ENCODE measurements at places on chromosomes 4 and X.
A peak's percentile ranks its signal among the peaks of the same experiment; 100 is the strongest.

- no peak for DNase-seq
These were observed 13.6 kb upstream of the PDGFRA start for GRCh38 chr4:54215379-54216077.

DNA sequence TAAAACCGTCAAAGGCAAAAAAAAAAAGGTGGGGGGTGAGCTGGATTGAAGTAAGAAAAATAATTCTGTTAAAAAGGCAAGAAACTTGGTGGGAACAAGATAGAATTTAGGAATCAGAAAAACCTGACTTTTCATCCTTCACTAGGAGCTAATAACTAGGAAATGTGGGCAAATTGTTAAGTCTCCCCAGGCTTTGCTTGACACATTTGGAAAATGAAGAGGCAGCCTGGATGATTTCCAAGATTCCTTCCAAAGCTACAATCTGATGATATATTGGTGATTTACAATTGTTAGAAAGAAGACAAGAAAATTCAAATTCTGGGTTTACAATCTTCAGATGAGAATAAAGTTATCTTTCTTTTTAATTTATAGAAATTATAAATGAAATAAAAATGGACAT is 1062.5 kb downstream of the ADGRL3 start:
- DNase-seq, result no peak

DNA sequence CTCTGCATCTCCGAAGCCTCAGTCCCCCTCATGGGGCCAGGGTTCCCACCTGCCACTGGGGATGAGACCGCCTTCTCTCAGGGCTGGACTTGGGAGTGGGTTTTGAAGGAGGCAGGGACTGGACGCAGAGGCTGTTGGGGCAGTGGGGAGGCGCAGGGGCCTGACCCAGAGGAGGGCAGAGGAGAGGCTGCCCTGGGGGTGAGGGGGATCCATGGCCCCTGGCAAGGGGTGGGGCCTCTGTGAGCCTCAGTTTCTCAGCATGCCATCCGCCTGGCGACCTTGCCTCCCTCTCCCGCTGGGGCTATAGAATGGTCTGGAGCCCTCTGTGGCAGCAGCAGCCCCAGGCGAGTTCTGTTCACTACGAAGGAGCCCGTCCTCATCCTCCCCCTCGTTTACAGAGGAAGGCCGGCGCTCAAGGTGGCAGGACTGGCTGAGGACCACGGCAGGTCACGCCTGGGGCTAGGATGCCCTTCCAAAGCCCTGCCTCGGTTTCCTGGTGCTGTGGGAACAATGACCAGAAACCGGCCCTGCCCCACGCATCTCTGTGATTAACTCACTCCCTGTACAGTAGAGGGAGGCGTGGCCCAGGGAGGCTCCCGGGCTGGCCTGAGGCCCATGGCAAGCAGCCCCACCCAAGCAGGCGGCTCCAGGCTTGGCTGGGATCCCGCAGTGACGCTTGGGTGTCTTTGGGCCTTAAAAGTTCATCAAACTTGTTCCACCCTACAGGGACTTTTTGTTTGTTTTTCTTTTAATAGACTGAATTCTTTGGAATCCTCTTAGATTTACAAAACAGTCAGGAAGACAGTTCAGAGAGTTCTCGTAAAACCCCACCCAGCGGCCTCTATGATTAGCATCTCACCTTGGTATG is 16.0 kb upstream of the SH3TC1 start:
- DNase-seq, result no peak

GRCh38 chrX:72306851-72307645 is 1.3 kb upstream of the CITED1 start:
- DNase-seq, result peak; percentile 12

GRCh38 chr4:20019310-20020015 is 232.2 kb upstream of the SLIT2 start:
- no peak for DNase-seq

GRCh38 chrX:9832811-9833210 is 46.6 kb downstream of the SHROOM2 start:
- no peak for DNase-seq

- DNase-seq, result no peak
These were observed 203.6 kb downstream of the BANK1 start for GRCh38 chr4:101993842-101994775.

GRCh38 chr4:141885112-141885511 is 248.7 kb downstream of the IL15 start:
- DNase-seq, result no peak

- no peak for DNase-seq
These were observed 31.8 kb upstream of the CYP4V2 start for GRCh38 chr4:186159613-186160012.

- DNase-seq, result peak; percentile 16
These were observed 63.9 kb downstream of the TRAPPC11 start for GRCh38 chr4:183722731-183723560.

- no peak for DNase-seq
These were observed 5.0 kb upstream of the ADGRL3 start for GRCh38 chr4:61195101-61195500.

DNA sequence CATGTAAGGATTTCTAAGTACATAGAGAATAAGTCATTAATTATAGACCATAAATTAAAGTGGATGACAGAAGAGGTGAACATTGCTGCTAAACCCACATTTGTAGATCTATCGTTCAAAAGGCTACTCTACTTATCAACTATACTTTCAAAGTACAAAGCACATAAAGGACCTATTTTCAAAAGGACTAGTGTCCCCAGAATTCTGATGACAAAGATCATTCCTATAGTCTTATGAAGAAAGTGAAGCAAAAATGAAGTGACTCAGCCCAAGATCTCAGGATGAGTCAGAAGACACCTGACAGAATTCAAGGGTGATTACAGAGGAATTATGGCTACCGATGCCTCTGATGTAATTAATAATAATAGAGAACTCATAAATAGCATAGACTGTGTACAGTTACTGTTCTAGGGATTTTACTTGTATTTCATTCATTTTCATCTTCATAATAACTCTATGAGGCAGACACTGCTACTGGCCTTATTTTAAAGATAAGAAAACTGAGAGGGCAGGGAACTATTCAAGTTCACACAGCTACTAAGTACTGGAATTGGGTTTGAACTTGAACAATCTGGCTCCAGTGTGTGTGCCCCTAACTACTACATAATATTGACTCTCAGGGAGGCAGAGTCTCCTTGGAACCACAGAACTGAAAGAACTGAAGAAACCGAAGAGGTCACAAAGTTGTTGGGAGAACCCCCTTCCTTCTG is 17.1 kb downstream of the USP46 start:
- no peak for DNase-seq

DNA sequence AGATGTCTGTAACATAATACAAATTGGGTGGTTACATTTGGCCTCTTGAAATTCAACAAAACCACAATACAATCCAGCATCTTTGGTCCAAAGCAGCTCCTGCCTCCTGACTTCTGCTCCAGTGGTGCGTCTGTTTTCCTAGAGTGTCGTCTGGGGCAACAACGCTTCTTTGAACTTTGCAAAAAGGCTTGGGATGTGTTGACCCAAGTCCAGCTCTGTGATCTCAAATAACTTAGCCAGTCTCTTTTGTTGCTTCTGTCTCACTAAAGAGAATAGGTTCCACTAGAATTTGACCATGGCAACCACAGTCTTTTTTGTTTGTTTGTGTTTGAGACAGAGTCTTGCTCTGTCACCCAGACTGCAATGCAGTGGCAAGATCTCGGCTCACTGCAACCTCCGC is 324.0 kb downstream of the DHRSX start:
- DNase-seq, result no peak

DNA sequence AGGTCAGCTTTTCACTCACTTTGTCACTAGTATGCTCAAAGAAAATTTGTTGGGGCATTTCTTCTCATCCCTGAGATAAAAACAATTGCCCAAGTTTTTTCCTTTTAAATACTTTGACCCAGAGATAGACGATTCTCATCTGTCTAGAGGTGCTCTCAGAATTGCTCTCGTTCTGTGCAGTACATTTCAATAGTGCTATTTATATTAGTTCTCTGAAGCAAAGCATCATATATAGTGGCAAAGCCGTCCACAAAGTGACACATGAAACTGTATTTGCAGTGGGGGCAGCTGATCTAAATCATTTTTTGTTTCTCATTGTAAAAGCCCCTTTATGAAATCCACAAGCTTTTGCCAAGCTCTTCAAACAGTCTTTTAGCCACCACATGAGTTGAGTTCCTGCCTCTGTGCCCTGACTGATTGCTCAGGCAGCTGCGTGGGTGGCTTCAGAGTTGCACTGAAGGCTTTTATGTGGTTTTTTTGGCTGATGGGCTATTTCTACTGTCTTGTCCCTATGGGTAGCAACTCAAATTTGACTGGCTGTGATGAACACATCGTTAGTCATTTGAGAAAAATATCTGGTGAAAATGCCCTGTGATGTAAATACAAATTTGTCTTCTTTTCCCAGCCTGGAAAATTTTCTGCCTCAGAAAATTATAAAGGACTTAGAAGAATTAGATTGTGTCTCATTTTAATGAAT is 119.1 kb upstream of the OTUD4 start:
- no peak for DNase-seq

GRCh38 chrX:121642415-121642814 is 595.0 kb downstream of the GLUD2 start:
- no peak for DNase-seq

DNA sequence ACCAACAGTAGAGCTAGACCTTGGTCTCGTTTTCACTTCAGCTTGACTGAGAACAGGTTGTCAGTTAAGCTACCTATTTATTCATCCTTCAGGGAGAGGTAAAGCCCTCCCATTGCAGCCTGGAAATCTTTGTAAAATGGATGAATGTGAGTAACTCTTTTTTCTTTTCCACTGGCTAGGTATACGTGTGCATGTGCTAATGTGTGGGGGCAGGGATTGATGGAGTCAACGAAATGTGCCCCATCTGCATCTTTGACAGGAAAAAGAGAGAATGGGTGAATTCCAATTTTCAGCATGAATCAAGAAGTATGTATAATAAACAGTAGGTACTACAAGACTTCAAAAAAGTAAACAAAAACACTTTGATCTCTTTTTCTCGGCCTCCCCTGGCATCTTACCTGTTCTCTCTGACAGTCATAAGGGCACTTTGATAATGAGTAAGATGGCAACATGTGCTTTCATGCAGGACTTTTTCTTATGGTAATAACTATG is at the start of gene IL21:
TSS of gene IL21 (minus strand) at position 51 of the 492 bp plus-strand sequence. CDS start 55 bp downstream, outside the sequence.
- no peak for DNase-seq

GRCh38 chr4:55840956-55841355 is 12.5 kb upstream of the EXOC1 start:
- DNase-seq, result no peak

DNA sequence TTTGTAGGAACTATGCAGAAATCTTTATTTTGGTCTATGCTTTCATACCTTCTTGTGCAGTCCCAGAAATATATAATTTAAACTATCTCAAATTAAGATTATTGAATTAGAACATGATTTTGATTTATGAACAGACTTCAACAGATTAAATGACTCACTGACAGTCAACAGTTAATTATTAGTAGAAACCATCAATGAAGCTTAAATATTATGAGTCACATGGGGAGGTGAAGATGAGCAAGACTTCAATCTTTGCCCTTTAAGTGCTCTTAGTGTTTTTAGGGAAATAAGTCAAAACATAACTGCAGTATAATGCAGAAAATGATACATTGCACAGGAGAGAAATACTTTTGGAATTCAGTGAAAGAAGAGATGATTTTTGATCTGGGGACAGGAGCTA is 81.5 kb upstream of the BMP3 start:
- no peak for DNase-seq

- DNase-seq, result no peak
These were observed 52.2 kb downstream of the USP53 start for GRCh38 chr4:119264743-119265142.

DNA sequence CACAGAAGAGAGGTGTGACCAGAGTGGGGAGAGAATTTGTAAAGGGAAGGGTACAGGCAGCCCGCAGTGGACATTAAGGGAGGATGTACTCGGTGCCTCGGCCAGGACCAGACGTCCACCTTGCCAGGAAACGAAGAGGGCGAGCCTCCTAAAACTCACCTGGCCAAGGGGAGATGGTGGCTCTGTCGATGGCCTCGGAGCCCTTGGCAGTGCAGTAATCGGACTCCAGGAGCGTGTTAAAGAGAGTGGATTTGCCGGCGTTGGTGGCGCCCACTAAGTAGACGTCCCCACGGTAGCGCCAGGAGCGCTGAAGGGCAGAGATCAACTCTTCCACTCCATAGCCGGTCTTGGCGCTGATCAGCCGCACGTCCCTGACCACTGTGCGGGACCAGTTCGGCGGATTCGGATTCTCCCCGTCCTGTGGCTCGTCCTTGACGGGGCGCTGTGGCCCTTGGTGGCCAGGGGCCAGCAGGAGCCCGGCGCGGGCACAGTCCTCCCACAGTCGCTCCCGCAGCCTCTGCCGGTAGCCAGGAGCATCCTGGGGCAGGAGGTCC is 1.0 kb downstream of the NOA1 start:
- no peak for DNase-seq

DNA sequence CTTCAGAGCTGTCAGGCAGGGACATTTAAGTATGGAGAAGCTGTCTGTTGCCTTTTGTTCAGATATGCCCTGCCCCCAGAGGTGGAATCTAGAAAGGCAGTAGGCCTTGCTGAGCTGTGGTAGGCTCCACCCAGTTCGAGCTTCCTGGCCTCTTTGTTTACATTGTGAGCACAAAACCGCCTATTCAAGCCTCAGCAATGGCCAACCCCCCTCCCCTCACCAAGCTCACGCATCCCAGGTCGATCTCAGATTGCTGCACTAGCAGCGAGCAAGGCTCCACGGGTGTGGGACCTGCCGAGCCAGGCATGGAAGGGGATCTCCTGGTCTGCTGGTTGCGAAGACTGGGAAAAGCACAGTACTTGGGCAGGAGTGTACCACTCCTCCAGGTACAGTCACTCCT is 59.3 kb downstream of the ZNF674 start:
- DNase-seq, result no peak

DNA sequence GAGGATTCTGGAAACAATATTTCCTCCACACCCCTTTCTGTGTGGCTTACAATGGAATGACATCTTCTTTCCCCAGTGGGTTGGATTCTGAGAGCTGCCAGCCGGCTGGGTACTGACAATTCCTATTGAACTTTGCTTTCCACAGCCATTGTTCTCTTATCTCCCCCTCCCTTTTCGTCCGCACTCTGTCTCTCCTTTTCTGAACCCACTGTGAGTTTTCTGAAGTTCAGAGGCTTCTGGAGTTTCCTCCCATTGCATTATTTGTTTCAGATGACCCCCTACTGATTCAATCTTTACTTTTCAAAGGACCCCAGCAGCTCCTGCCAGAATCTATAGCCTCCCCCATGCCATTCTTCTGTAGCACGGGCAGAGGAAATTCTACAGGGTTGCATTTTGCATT is 10.4 kb downstream of the SMPX start:
- DNase-seq, result no peak

GRCh38 chr4:153790500-153790865 is 1.6 kb upstream of the SFRP2 start:
- DNase-seq, result no peak

DNA sequence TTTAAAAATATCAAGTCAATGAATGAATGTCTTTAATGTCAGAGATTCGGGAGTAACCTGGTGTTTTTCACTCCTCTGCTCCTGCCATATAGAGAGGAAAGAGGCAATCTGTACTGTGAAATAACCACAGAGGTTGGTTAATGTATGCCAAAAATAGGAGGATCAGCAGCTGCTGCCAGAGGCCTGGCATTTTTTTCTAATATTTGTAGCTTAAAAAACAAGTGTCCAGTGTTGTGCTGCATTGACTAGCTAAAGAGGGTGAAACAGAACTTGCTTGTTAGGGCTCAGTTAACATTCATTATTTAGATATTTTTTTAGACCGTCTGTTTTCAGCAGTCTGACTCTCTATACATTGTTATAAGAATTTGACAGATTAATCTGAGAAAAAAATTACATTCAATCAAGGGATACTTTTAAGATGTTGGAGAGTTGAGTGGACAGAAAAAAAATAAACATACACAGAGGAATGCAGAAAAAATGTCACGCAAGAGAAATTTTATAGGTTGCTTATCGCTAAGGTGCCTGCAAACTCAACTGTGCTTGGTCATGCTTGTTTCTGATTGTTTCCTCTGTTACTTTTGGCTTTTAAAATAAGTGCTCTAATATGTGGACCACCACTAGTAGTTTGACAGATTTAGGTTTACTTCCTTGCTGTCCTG is 392.3 kb upstream of the GALNT7 start:
- DNase-seq, result no peak
